ENCODE measurements at places on chromosomes 7 and 10. TPM values are rescaled to one million over a fixed set of nuclear protein-coding genes. Genes with fewer than 3 reads are reported as not detected.

DNA sequence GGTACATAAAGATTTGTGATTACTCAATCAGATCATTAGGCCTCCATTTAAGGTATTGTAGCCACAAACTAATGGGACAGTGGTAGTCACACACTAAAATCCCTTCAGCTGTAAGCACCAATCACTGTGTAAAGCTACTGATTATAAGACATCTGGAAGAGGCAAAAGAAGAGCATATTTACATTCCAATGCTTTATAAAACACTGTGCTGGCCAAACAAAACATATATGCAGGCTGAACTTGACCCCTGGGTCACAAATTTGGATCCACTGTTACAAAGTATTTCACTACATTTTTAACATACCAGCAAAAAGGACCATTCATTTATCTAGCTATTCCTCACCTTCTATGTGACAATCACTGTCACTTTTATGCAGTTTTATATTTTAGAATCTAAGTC lies 41.4 kb upstream of the ANLN start:
- DNase-seq, result no peak

DNA sequence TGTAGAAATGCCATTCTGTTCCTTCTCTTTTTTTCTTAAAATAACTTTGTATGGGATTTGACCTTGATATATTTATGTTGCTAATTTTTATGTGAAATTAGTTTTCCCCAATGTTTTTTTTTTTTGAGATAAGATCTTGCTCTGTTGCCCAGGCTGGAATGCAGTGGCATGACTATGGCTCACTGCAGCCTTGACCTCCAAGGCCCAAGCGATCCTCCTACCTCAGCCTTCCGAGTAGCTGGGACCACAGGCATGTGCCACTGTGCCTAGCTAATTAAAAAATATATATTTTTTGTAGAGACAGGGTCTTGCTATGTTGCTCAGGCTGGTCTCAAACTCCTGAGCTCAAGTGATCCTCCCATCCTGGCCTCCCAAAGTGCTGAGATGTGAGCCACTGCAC lies 16.0 kb downstream of the VPS26A start:
- no peak for DNase-seq

CPVL gene
- 24.1 TPM for total RNA-seq

PRKG1 gene
- total RNA-seq, result 2.5 TPM

TUBAL3 gene
- total RNA-seq, result 0.19 TPM
